ENCODE measurements at places on chromosomes 4 and X.

GRCh38 chrX:115400960-115401359 lies 111.4 kb downstream of the LUZP4 start:
- no peak for DNase-seq

DNA sequence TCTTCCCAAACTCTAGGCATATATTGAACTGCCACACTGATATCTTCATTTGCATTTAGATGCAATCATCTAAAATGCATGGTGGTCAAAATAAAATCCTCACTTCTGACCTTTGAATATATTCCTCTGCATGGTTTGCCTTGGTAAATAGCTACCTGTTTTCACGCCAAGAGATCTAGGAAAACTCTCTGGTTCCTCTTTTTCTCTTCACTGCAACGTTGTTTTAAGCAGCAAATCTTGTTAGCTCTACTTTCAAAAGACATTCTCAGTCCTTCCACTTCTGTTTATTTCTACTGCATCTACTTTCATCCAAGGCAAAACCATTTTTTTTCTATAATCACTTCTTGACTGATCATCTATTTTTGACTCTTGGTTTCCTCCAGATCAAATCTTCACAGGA lies 1001.6 kb upstream of the GRID2 start:
- no peak for DNase-seq

DNA sequence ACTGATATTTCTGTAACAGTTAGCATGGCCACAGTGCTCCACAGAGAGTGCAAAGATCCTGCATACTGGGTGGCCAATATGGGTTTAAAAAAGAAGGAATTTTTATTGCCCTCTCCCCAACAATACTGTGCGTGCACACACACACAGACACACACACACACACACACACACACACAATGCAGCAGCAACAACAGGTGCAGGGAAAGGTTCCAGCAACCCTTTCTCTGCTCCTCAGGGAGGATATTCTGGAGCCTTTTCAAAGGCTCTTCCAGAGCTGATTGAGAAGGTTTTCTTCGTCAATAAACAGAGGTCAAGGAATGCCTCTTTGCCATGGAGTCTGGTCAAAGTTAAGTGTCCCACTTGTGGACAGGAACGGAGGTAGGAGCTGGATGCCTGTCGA lies 84.8 kb upstream of the ZFP42 start:
- no peak for DNase-seq

- DNase-seq: peak; percentile 2
Measured at GRCh38 chr4:107035819-107036583, at the start of gene DKK2. DKK2 (minus strand) TSS chr4:107036313; CDS start chr4:107035591, 722 bp downstream.

GRCh38 chrX:1170243-1170642 lies 42.2 kb downstream of the CRLF2 start:
- DNase-seq: no peak

- no peak for DNase-seq
Measured at GRCh38 chr4:134936014-134936413, 734.4 kb upstream of the PABPC4L start.

- DNase-seq: no peak
Measured at GRCh38 chr4:39730072-39730471, 32.1 kb downstream of the UBE2K start.

DNA sequence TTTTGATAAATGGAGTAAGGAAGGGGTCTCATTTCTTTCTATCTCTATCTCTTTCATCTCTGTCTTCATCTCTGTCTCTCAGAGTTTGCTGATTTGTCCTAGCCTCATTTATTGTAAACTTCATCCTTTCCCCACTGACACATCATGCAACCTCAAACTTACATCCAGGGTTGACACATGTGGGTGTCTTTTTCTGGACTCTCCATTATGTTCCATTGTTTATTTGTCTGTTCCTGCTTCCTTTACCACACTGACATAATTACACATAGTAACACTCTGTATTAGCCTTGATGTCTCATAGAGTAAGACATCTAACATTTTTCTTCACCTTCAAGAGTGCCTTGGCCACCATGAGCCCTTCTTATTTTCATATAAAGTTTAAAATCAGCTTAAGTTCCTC lies 8.1 kb upstream of the SRD5A3 start:
- DNase-seq: no peak

GRCh38 chr4:83618431-83618830 lies 82.5 kb downstream of the GPAT3 start:
- DNase-seq: no peak

Measured in CD4-positive, alpha-beta T cell treated with Interleukin-10 for 1 hour (primary cell).